ENCODE measurements at places on chromosomes 6 and 20.

- no peak for DNase-seq
Observed at GRCh38 chr20:16123623-16124022, 449.6 kb downstream of the KIF16B start.

GRCh38 chr6:97049253-97050011 lies 124.9 kb downstream of the KLHL32 start:
- DNase-seq: no peak

DNA sequence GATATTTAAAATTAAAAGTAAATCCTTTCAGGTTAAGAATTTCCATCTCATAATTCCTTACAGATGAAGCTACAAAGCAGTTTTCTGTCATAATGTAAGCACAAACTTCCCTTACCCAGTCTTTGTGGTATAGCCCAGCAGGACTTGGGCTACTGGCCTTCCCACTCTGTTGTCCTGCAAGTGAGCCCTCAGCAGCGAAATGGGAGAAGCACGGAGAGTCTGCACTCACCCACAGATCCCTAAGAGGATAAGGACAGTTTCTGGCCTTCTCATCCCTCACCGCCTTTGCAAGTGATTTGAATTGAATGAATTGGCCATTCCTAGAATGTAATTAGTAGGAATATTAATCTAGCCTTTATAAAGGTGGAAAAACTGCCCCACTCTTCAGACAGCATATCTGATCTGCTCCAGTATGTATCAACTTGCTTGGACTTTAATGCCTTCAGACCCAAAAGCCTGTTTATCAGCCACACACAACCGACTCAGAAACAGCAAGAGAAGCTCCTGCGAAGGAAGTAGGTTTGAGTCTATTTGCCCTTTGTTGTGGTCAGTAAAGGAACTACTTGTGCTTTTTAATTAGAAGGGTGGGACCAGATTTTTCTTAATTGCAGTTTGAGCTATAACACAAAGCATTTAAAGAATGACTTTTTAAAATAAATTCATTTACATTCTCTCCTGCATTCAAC lies 29.9 kb upstream of the PRDM1 start:
- DNase-seq: no peak

GRCh38 chr6:154960299-154960843 lies 34.7 kb upstream of the TIAM2 start:
- no peak for DNase-seq

DNA sequence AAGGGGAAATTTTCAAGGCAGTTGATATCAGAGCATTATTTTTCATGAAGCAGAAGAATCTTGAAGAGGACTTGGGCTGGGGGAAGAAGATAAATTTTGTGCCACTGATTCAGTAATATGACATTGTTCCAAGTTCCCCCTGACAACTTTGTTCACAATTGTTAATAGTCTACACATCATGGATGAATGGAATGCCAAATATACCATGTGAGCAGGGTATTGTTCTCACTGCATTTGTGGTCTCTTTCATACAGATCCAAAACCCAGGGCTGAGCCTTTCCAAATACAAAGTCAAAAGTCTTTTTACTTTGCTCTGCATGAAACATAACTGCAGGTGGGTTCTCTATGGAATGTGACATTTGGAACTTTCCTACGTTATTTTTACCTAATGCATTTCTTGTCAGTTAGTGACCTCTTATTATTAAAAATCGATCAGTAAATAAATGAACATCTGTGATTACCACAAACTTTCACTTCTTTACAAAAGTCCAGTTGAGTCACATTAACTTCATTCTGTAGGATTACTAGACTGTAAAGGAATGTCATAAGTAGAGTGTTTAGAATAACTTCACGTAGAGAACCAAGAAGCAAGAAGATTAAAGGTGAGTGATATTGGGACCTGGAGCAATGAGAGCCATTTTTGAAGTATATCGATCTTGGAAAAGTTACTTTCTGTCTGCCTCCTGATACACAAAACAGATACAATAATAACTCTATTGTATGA lies 100.9 kb downstream of the RCAN2 start:
- DNase-seq: no peak

- DNase-seq: peak; percentile 48
Observed at GRCh38 chr6:75283907-75284631, 523 bp downstream of the TMEM30A start.

- peak; percentile 59 for DNase-seq
Observed at GRCh38 chr6:137416376-137417109, 77.7 kb downstream of the OLIG3 start.

DNA sequence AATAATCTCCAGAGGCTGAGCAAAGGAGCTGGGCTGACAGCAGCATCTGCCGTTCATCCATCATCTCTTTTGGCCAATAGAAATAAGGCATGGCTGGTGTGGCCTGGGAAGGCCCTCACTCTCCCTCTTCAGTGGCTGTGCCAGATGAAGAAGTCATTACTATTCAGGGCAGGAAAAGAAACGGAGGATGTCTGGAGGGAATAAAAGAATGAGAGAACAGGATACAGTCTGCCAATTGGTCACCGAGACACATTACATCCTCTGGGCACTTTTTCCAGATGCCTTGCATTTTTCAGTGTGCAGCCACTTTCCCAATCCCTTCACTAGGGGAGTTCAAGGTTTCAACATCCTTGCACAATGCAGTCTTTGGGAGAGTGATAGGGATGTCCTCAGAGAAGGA lies 32.2 kb upstream of the VGLL2 start:
- DNase-seq: no peak

- no peak for DNase-seq
Observed at GRCh38 chr20:25064561-25065071, 6.7 kb upstream of the ACSS1 start.

DNA sequence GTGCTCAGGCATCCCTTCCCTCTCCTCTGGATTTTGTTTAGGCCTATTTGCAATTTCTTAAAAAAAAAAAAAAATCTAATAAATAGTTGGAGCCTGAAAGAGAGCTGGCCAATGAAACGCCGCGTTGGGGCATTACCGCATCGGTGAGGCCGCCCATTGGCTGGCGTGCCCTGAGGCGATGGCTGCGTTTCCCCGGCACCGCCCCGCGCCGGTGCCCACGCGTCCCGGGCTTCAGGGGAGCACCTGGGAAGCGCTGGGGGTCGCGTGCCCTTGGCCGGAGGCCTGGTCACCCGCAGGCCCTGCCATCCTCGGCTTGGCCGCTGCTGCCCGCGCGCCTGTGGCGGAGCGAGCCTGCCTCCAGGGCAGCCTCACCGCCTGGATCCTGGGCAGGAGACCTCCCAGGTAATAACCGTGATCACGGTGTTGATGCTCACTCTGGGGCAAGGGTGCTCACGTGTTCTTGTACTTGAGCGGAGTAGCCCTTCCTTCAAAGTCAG lies 155.4 kb downstream of the NRN1 start:
- DNase-seq: peak; percentile 39

GRCh38 chr6:131747821-131748353 lies 37.1 kb upstream of the CTAGE9 start:
- no peak for DNase-seq

GRCh38 chr6:53439556-53439955 lies 90.8 kb upstream of the ELOVL5 start:
- DNase-seq: peak; percentile 84

GRCh38 chr20:63259734-63260460 lies 5.6 kb upstream of the NKAIN4 start:
- DNase-seq: no peak

DNA sequence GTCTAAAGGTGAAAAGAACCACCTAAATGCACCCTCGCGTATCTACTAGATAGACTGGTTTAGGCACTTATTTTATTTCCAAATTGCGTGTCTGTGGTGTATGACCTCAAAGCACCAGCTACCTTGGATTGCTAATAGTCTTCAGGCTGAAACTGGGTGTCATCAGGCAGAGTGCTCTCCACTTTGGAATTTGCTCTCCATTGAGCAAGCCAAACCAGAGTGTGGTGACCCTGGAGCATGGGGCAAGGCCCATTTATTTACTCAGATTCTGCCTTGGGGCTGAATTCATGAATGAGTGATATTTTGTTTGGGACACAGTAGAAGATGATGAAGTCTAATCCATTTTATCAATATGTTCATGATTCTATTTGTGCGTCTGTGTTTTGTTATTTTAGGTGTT lies 812.8 kb upstream of the SLC35B3 start:
- DNase-seq: no peak

DNA sequence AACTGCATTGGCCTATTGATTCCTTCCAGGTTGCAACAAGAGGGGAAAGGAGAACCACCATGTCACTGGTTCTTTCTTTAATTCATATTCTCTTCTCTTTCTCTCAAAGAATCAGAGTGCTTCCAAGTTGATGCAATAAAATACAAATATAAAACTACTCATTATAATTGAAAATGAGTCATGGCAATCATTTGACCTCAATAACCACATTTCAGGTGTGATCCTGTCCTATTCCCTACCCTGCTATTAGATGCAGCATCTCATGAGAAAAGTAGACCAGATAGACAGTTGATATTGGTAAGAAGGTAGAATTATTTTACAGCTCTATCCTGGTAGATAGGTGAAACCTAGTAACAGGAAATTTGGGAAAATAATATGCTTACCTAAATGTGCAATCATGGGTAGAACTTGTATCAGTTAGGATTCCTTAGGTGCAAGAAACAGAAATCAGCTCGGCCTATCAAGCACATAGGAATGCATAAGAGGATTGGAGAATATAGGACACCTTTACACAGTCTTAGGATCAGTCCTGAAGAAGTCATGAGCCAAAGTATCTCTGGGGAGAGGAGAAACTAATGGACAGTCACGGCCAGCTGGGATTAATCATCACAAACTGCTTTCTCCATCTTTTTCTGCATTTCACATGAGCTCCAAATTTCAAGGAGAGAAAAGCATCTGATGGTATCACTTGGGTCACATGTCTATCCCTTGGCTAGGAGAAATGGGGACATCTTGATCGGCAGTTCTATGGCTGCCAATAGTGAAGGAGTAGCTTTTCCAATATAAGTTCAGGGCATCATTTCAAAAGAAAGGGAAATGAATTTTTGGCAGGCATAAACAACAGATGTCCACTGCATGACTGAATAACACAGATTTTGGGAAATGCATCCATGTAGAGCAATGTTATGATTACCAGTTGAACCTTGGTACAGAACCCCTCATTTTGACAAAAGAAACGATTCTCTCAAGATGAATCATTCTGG lies 19.3 kb upstream of the RNF146 start:
- no peak for DNase-seq

GRCh38 chr6:45845567-45845966 lies 170.1 kb downstream of the CLIC5 start:
- peak; percentile 65 for DNase-seq

DNA sequence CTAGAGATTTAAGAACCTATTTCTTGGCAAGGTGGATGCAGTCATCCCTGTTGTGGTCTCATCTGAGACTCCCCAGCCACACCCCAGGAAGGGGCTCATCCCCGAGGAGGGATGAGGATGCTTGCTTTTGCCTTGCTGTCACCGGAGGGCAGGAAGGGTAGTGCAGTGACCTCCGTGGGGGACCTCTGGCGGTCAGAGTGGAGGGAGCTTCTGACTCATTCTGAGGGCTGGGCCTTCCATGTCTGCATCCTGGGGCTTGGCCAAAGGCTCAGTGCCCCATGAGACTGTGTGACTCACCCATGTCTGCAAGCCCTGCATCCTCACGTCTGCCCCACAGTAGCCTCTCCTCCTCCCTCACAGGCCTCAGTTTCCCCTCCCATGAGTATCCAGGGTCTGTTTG lies 38.7 kb downstream of the UQCC2 start:
- DNase-seq: peak; percentile 95

- DNase-seq: no peak
Observed at GRCh38 chr20:62611819-62612218, 30.5 kb upstream of the SLCO4A1 start.

- DNase-seq: no peak
Observed at GRCh38 chr20:63641146-63641791, 12.0 kb downstream of the STMN3 start.

DNA sequence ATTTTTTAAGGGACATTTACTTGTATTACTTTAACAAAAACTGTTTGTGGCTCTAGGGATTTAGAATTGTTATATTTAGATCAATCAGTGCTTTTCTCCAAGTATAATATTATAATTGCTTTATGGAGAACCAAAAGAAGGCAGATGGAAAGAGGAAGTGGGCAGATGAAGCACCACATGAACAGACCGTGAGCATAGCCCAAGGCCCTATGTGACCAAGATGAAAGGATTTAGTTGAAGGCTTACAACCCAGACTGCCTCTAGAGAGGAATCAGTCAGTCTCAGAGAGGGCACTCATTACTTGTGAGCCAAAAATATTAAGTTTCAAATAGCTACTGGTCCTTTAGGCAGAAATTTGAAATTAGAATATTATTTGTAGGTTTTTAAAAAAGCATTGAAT lies 102.3 kb upstream of the IMPG1 start:
- no peak for DNase-seq

- peak; percentile 35 for DNase-seq
Observed at GRCh38 chr6:121851056-121851455, 415.6 kb downstream of the GJA1 start.

- DNase-seq: no peak
Observed at GRCh38 chr6:166747644-166748595, 120.9 kb upstream of the RPS6KA2 start.

GRCh38 chr6:28563430-28564095 lies 37.9 kb downstream of the GPX5 start:
- no peak for DNase-seq
